Aorta (tissue), 5 donors: ENCODE measurements at places on chromosomes 5 and 9. TPM values are rescaled to one million over a fixed set of nuclear protein-coding genes. Genes with fewer than 3 reads are reported as not detected.

The RNF145 gene
- polyA plus RNA-seq: 17.9 TPM

The PAEP gene
- polyA plus RNA-seq: not detected

DNA sequence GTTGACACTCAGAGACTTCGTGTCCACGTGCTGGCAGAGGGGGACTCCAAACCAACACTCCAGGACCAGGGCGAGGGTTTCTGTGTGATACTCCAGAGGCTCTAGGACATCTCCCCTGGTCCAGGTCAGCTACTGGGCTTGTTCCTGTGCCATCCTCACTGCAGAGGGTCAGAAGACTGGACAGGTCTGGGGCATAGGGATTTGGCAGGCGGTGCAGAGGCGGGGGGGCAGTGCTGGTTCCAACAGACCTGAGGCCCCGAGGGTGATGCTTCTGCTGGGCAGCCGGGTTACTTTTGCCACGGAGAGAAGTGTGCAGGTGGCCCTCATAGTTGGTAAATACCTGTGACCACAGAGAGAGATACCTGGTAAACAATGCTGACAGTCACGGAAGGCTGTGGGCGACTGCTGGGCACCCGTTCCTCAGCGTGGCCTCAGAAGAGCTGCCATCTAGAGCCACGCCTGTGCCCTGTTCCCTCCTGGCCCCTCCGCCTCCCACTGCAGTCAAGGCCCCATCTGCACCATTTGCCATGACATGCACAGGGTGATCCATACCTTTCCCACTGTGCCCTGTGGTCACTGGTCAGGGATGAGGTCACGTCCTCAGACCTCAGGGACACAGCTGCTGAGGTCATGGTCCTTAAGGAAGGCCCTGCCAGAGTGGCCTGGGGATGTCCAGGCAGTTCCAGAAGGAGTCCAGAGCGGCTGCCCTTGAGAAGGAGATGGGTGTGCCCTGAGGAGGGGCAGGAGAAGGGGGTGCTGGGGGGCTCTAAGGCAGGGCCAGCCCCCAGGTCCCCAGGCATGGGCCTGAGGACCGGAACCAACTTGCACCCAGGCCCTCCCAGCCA lies 30.0 kb downstream of the TRIP13 start:
- no peak for DNase-seq

GRCh38 chr5:145568581-145568980 lies 266.6 kb downstream of the PRELID2 start:
- DNase-seq: no peak

The SOWAHA gene
- 9.5 TPM for polyA plus RNA-seq

The DRD1 gene
- polyA plus RNA-seq: 0.13 TPM

DNA sequence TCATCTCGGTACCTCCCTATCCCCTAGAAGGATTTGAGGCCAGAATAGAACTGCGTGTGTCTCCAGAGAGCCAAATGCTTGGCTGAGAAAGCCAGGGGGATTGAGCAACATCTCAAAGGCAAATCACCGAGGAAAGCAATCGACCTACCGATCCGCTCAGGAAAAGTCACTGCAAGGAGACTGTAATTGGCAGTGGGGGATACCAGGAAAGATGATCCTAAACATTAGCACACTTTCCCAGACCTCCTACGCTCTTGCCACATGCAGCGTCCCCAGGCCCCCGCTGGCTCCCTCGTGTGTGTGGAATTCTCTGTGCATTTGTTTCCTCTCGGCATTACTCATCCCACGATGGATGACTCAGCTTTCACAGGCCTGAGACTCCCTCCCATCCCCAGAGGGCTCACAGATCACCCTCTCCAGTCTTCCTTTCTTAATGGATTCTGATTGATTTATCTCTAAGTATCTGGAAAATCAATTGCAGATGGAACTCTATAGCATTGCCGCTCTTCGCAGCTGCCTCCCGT lies 82.2 kb upstream of the ICE1 start:
- DNase-seq: peak; percentile 91

GRCh38 chr9:92160786-92161185 lies 45.6 kb upstream of the SPTLC1 start:
- no peak for DNase-seq

GRCh38 chr5:84779186-84779585 lies 394.5 kb upstream of the EDIL3 start:
- DNase-seq: no peak

GRCh38 chr9:15421532-15421931 lies 1.1 kb upstream of the SNAPC3 start:
- DNase-seq: no peak

The PHF19 gene
- polyA plus RNA-seq: 25.9 TPM

GRCh38 chr5:110104726-110105669 lies 415.3 kb downstream of the MAN2A1 start:
- no peak for DNase-seq
